Activated T-helper 1 cell treated with anti-CD3 and anti-CD28 coated beads, Interleukin-2, amount 50 U/mL, for 16 hours (primary cell): ENCODE measurements at places on chromosomes 13 and 19.

DNA sequence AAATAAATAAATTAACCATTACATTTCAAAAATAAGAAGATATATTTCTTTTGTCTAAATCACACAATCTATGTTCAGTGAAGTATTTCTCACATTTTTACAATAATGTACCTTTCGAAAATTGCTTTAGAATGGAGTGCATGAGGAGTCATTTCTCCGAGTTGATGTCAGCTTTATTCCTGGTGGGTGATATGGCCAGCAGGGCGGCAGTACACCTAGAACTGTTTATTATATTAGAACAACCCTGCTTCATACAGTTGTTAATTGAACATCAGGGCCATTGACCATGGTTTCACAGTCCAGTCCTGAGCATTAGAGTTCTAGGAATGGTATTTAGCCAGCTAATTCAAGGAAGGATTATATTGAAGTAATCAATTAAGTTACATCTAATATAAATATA, 696.3 kb upstream of the SLC10A2 start:
- DNase-seq, result no peak

DNA sequence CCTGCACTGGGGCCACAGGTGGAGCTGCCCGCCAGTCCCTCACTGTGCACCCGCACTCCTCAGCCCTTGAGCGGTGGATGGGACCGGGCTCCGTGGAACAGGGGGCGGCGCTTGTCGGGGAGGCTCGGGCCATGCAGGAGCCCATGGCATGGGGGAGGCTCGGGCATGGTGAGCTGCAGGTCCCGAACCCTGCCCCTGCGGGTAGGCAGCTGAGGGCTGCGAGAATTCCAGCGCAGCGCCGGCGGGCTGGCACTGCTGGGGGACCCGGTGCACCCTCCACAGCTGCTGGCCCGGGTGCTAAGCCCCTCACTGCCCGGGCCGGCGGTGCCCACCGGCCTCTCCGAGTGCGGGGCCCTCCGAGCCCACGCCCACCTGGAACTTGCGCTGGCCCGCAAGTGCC, 877.5 kb upstream of the PCDH9 start:
- DNase-seq, result no peak

- no peak for DNase-seq
Measured at GRCh38 chr19:15934332-15935078, at the start of gene CYP4F11. CYP4F11 (minus strand) TSS chr19:15934529; CDS start chr19:15934408, 121 bp downstream.

DNA sequence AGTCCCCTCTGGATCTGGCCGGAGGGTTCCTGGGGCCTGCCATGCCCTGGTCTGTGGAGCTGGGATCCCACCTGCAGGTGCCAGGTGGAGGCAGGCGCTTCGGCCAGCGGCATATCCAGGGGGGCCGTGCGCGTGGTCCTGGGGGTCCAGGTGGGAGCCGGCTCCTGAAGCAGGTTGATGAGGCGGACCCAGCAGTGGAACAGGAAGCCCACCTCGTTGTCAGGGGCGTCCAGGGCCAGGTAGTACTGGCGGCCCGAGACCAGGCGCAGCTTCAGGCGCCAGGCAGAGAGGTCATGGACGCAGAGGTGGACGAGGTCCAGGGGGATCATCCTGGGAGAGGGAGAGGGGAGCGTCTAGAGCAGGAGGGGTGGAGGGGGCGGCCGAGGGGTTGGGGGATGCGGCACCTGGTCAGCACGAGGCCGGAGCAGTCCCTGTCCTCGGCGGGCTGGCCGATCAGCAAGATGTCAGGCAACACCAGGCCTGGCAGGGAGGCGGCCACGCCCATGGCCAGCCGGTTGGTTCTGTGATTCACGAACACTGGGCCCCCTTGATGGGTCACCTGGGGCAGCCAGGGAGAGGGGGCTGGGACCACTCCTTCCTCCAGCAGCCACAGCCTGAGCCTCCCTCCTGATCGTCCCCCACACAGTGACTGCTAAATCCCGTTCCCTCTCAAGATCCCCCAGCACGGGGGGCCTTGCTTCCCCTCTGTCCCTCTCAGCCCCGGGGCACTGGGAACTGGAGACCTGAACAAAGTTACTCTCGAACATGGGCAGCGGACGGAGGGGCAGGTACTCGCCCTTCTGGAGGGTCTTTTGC, 678 bp downstream of the GARIN5B start:
- DNase-seq, result no peak

- no peak for DNase-seq
Measured at GRCh38 chr13:53141336-53141735, 112.7 kb downstream of the OLFM4 start.

DNA sequence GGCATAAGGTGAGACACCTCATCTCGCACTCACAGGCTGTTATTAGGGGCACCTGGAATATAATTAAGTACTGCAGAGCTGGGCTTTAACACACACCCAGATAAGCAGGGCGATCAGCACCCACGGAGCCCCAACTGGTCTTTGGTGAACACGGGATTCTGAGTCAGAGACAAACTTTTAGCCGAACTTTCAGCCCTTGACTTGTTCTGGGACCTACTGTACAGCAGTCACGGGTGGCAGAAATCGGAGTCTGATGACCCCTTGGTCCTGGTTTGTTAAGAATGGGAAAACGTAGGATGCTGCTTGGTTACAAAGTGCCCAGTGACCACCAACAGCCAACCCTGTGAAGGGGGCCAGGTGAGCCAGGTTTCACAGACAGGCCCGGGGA, 9.0 kb downstream of the SH3GL1 start:
- no peak for DNase-seq

GRCh38 chr19:13401388-13401787, 104.9 kb downstream of the CACNA1A start:
- no peak for DNase-seq

DNA sequence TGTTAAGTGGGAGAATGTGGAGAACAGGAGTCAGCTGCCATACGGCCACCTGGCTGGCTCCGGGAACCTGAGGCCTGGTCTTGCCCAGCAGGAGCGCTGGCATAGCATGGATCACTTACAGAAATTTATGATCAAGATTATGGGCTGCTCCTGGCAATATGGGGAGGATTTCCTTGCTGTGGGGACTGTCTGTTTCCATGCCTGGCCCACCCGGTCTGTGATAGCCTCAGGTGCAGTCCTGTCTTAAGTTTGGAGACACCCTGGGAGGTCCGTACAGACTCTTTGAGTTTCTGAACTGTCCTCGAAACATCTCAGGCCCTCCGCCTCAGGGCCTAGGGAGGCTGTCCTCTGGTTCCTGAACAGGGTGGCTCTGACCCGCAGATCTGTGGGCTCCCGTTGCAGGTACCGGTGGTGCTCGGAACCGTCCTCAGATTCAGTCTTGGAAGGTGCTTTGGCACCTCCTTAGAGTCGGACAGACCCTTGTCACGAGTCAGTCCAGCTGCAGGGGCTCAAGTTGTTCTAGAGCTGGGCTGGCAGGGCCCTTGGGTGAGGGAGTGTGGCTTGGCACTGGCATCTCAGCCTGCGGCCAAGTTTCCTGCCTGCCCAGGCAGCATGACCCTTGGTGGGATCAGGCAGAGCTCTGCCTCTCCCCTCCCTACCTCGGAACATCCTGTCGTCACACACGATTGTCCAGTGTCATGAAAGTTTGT, 4.9 kb downstream of the TFDP1 start:
- no peak for DNase-seq

DNA sequence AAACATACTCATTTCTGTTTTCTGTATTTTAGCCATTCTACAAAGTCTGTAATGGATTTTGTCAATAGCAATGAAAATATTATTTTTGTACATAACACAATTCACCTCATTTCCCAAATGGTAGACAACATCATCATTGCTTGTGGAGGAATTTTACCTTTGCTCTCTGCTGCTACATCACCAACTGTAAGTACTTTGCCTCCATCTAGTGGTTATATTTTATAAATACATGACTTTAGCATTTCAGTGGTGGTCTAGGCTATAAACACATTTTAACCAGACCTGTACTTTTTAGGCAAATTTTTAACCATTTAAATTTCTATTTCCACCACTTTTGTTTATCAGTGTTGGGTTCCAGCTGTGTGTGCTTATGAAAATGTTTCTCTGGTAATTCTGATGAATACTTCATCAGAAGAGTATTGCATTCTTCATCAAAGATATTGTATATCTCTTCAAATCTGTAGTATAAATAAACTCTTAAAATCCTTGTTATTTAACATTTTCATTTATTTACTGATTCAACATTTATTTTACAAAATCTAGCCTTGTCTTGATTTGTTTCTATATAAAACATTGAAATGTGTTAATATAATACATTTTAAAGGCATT, 222.4 kb downstream of the NBEA start:
- no peak for DNase-seq

DNA sequence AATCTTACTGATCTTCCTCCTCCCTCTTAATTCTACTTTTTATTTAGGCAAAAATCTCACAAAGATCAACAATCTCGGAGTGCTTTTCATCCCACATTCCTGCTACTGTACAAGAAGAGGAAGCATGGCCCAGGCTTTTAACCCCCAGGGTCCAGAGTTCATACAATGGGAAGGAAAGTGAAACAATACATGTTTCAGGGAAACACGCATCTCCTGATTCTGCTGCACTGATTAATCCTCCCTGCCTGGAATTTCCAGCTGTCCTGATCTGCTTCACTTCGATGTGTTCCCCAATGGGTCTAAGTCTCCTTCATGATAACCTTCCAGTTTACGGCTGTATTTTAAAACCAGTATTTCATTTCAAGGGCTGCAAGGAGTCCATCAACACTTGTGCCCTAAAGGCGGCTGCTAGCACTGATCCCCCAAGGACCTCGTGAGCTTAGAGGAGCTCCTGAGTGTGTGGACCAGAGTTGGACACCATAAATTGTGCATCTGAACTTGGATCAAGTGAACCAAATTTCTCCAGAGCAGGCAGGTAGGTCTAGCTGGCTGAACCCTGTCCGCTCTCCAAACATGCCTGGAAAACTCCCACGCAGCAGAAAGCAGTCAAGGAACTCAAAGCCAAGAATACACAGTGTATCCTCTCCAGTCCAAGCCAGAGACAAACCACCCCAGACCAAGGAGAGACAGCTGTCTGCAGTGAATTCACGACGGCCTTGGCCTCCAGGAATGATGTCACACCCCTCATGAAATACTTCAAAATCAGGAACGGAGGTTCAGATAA, 44.3 kb downstream of the COL4A1 start:
- DNase-seq, result no peak

GRCh38 chr13:66578305-66578704, 651.8 kb downstream of the PCDH9 start:
- no peak for DNase-seq
